Activated CD4-positive, CD25-positive, alpha-beta regulatory T cell (primary cell): ENCODE measurements at places on chromosomes 7 and 10.

GRCh38 chr10:100979791-100980272 lies 7.5 kb downstream of the MRPL43 start:
- DNase-seq: no peak

DNA sequence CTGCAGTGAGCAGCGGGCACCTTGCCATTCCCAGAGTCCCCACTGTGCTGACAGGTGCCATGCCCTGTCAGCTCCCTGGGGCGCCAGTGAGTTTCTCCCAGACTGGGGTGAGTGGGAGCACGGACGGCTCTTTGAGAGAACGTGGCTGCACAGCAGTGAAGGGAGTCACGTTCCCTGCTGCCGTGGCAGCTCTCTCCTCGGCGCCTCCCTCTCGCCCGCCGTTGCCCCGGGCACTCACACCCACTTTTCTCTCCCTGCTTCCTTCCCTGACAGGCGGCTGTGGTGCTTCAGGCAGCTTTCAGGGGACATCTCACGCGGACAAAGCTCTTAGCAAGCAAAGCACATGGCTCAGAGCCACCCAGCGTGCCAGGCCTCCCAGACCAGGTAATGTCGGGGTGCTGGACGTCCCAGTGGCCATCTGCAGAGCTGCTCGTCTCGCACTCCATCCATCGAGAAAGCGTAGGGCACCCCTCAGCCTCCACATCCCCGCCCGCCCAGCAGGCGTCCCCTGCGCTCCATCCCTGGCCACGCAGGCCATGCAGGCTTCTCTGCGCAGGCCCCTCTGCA lies 27.1 kb upstream of the TTYH3 start:
- no peak for DNase-seq

GRCh38 chr10:71790749-71791440 lies 17.6 kb upstream of the VSIR start:
- DNase-seq: no peak

DNA sequence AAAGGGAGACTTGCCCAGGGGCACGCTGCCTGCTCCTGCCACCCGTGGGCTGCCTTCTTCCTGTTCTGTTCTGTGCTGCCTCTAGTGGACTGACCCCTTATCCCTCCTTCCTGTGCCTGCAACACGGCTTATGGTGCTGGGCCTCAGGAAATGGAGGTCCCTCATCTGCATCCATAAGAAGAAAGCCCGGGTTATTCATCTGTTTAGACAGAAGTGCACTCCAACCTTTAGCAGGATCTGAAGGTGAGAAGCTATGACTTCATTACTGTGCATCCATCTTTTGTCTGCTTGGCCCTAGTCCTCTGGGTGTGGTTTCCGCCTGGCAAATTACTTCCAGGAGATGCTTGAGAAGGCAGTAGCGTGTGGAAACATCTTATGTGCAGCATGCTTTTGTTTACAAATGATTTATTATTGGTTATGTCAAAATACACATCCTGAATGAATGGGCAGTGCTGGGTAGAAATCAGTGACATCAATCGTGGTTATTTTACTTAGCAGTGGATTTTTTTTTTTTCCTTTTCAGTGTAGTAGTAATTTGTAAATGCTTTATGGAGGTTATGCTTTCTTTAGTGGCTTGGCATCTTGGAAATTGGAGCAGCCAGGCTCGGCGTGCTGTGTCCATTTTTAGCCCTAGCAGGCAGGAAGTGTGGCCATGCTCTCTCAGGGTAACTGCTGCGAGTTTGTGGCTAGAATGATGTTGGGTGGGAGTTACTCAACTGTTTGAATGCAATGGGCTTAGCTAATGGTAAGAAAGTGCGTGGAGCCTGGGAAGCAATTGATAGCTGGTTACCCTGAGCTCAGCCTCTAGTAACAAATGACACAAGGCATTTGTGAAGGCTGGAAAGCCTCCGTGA lies 12.7 kb downstream of the PTPRE start:
- no peak for DNase-seq

GRCh38 chr10:13047529-13048206 lies 46.2 kb upstream of the CCDC3 start:
- DNase-seq: no peak

GRCh38 chr7:105697753-105698152 lies 116.5 kb upstream of the EFCAB10 start:
- no peak for DNase-seq

DNA sequence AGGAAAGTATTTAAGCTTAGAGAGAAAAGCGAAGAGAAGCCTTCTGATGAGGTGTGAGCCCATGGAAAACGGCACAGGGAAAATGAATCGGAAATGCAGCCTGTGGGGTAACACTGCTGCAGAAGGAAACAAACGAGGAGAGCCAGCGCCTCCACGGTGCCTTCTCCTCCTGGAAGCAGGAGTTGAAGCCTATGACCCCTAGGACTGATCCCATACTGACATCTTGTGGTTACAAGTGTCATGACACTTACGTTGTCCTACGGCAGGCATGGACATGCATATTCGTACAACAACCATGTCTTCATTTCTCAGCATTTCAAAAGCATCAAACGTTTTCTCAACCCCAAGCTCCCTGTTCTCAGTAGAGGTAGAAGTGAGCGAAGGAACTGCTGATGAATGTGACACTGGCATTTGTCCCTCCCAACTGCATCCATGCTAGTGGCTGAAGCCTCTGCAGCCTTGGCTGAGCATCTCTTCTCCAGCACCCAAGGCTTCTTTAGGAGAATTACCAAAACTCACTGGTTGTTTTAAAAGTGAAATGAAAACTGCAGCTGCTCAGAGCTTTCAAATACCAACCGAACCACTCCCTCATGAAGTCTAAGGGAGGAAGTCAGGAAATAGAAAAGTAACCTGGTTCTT lies 160.2 kb downstream of the JAZF1 start:
- no peak for DNase-seq

GRCh38 chr10:5532307-5532605 lies 7.5 kb downstream of the CALML3 start:
- no peak for DNase-seq

DNA sequence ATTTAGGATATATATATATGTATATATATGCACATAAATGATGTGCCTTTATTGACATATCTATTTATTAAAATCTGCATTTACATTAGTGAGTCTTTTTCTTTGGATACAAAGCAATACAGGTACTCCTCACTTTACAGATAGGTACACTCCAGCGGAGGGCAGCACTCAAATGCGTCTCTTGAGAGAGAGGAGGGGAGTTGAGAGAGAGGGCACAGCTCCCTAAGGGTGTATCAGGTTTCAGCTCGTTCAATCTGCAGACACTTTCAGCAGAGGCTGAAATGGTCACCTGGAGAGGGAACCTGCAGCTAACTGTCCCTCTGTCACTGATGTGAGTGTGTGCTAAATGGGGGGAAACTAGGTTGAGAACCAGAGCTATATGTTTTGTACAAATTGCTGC lies 21.5 kb downstream of the C10orf53 start:
- no peak for DNase-seq

DNA sequence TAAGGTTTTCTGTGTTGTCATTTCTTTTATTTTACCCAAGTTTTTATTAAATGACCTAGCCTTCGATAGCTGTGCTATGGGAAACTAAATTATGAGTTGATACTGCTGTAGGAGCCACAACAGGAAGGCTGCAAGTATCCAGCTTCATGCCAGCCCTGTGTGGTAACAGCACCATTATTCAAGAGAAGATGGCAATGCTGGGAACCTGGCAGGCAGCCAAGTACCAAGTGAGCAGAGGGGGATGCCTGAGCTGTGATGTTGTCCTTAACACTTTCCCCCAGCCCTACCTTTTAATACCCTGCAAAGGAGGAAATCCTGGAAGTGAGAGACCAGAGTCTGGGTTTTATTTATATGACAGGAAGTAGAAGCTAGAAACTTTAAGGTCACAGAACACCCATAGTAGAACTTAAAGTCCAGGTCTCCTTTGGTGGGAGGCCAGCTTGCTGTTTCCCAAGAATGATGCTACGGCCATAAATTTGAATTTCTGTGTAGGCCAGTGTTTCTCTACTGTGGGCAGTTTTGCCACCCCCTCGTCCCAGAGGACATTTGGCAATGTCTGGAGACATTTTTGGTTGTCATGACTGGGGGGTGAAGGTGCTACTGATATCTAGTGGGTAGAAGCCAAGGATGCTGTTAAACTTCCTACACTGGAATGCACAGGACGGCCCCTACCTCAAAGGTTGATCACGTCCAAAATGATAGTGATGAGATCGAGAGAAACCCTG lies 9.2 kb upstream of the ATXN7L1 start:
- no peak for DNase-seq

- no peak for DNase-seq
Observed at GRCh38 chr10:2326411-2326810, 589.1 kb upstream of the ADARB2 start.

DNA sequence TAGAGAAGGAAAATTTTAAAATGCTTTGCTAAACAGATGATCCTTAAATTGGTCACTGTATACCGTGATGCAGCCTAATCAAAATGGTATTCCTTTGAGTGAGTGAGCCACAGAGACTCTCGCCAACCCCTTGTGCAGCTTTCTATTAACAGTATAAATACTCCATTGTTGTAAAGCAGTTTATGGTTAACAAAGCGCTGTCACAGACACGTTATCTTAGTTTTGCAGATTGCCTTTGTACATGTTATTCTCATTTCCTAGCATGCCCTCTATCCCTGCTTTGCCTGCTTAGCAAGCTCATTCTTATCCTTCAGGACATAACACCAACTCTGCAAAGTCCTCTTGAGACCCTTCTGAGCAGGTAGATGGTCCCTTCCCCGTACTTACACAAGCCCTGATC lies 694.4 kb downstream of the AUTS2 start:
- no peak for DNase-seq

DNA sequence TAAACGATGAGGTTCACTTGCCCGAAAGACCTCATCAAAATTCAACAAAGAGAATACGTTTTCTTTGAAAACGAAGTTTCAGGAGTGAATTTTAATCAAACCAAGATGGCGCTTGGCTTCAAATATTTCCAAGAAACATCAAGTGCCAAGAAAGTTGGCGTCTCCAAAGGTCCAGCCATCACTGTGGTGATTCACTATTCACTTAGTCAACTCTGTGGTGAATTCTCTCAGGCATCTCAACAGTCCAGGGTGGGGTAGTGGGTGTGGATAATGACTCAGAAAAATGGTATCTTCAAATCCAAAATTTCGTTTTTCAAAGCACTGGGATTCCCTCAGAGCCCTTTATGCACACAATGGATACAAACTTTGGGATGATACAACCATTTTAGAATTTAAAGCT lies 133.1 kb downstream of the SVIL start:
- DNase-seq: no peak

- DNase-seq: no peak
Observed at GRCh38 chr10:75469006-75469616, 37.7 kb downstream of the LRMDA start.

GRCh38 chr10:80137920-80138319 lies 5.4 kb downstream of the PLAC9 start:
- no peak for DNase-seq

DNA sequence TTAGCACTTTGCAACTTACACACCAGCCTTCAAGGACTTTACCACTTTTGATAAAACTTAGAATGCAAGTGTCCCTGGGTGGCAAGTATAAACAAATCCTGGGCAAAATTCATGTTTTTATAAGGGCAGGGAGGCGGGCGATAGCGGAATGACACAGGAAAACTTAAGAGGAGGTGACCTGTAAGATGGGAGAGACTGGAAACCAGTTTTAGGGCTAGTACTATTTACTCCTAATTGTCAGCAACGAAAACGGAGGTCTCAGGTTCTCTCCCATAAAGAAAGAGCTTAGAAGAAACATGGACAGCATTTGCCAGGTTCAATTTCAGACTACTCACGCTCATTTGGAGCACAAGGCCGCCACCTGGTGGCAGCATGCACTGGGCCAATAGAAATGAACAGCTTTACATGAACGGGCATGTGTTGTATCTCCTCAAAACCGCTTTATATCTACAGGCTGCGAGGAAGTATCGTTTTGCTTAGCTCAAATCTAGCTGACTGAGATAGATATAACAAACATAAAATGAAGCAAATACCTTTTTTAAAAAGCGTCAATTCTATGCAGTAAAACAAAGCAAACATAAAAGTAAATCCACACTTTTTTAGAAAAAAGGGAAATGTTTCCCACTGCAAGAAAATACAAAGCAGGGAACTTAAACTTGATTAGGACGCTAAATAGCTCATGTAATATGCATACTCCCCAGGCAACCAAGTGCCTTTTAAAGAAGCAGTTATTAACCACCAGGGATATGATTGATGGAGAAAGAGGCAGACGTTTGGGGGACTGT lies 37.6 kb upstream of the SVOPL start:
- DNase-seq: peak; percentile 66

GRCh38 chr7:106568680-106569499 lies 92.1 kb downstream of the CCDC71L start:
- DNase-seq: no peak

GRCh38 chr10:105253515-105254212 lies 612.6 kb downstream of the SORCS3 start:
- no peak for DNase-seq

DNA sequence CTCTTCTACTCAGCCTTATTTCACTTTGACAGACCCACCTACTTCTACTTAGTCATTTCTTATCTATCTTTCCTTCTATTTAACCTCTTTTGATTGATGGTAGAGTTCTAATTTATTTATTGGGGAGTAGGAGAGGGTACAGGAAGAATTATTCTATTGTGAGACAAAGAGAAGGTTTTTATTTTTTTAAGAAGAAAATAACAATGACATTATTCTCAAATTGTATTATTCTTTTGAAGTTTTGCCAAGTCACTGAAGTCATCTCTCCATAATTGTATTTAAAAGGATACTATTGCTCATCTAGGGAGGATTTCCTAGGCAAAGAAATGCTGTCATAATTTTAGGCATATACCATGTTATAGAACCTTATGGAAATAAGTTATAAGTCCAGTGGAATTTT lies 52.7 kb downstream of the ITGB8 start:
- DNase-seq: no peak

- DNase-seq: no peak
Observed at GRCh38 chr10:11191190-11191589, 173.5 kb downstream of the CELF2 start.

DNA sequence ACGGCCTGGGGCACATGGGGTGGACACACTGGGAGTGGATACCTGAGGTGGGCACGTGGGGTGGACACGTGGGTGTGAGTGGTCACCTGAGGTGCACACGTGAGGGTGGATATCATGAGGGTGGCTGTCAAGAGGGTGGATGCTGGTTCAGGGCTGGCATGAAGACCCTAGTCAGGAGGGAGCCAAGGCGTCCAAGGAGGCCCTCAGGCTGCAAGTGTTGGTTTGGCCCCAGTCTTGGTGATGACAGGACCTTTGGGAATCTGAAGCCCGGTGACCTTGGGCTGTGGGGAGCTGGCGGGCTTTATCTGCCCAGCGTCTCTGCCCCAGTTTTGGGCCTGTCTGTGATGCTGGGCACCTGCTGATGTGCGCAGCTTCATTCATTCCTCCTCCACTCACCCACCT lies 24.9 kb upstream of the PFKFB3 start:
- no peak for DNase-seq

GRCh38 chr7:156603629-156604028 lies 36.9 kb upstream of the RNF32 start:
- no peak for DNase-seq
